ENCODE measurements at places on chromosomes 1 and 21.

- DNase-seq = no peak
These were observed 913.9 kb downstream of the BRINP3 start for GRCh38 chr1:189563784-189564183.

DNA sequence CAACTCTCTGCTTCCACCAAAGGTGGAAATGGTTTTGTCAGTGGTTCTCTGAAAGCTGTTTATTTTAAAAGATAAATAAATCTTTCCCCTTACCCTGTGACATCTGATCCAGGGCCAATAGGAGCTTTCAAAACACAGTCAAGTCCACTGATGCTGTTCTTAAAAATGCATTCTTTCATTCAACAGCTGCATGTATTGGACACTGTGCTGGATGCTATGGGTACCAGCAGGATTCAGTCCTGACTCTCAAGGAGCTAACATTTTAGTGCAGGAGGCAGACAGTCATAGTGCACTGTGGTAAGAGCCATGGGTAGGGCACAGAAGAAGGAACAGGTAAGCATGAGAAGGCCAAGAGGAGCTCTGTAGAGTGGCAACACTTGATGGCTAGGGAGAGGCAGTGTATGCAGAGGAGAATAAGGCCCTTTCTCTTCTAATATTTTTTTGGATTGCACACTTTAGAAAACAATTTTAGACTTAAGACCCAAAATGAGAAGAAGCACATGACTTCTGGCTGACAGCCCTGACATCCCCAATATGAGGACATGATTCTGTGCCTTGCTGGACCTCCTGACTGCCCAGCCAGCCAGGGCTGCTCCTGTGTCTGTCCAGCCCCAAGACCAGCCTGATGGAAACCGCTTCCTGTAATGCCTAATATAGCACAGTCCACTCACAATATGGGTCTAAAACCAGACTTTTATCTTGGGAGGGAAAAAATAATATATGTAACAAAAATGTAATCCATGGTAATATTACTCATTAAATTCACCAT, 207.3 kb downstream of the SDCCAG8 start:
- no peak for DNase-seq

DNA sequence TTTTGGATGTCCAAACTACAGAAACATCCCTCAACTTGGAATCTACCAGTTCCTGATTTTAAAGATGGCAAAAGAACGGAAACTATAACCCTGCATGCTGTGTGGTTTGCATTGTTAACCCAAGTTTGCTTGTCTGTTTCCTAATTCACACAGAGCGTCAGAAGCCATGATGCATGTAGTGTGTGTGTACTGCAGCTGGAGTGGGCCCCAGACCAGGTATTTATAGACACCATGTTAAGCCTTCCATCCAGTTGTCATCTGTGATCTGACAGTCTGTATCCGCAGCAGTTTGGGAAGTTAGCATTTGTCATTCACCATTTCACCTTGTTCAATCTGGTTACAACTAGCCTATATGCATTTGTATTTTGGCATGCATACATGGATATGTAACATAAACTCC, 27.7 kb upstream of the PLEKHM2 start:
- DNase-seq = no peak

GRCh38 chr1:12620488-12620865, 2.5 kb upstream of the DHRS3 start:
- no peak for DNase-seq

GRCh38 chr1:205375835-205376545, 19.3 kb upstream of the KLHDC8A start:
- no peak for DNase-seq
